Thymus (tissue), 14 donors: ENCODE measurements at places on chromosomes 6 and 20. TPM values are rescaled to one million over a fixed set of nuclear protein-coding genes. Genes with fewer than 3 reads are reported as not detected.

Gene EYA4
- 6.2 TPM for total RNA-seq

- DNase-seq = no peak
These were observed 33.2 kb downstream of the FASTKD5 start for GRCh38 chr20:3126527-3126859.

DNA sequence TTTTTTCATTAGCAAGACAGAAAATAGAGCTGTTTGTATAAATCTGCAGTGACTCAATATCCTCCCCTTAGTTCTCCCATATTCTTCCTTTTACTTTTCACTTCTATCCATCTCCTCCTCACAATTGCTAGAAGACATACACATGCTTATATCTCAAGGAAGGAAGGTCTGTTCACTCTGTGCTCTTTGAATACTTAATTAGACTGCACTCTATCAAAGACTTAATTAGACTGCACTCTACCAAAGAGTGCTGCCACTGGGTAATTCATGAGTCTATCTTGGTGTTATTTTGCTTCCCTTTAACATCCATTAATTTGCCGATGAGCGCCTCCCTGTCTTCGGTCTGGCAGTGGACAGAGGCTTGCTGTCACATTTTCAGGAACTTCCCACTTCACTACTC is 241.9 kb downstream of the ADGB start:
- no peak for DNase-seq

- no peak for DNase-seq
These were observed 118.1 kb downstream of the TRDN start for GRCh38 chr6:123518441-123519188.

DNA sequence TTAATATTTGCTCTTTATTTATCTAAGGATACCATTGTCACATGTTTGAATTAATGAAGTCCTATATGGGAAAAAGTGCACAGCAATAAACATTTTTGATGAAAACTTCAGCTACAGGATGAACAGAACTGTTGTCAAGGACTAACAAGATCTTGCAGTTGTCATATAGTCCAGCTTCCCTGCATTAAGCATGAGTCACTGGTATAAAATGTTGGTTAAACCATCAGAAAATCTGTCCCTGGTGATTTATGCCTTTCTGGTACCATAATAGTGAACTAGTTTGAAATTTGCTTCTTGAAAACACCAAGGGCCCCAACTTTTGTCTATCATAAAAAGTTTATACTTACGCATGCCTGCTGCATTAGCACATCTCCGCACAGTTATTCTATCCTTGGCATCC is 60.4 kb upstream of the RSPO3 start:
- no peak for DNase-seq
